Fibroblast of the aortic adventitia (primary cell): ENCODE measurements at places on chromosomes 6 and 20.
A peak's percentile ranks its signal among the peaks of the same experiment; 100 is the strongest.

DNA sequence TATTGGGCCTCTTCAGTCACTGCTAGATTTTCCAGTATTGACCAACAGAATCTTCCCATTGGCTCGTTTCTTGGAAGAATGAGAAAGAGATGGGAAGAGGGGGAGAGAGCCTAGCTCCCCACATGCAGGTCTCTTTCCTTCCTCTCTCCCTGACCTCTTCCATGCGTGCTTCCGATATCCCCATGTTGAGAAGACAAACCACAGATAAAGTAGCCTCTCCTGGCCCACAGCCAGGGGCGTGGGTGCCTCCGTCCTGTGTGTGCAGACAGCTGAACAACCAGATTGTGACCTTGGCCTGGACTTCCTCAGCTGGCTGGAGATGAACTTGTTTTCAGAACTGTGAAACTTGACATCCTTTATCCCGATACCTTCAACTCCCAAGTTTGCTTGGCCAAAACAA lies 71.0 kb downstream of the EDN3 start:
- DNase-seq, result no peak

DNA sequence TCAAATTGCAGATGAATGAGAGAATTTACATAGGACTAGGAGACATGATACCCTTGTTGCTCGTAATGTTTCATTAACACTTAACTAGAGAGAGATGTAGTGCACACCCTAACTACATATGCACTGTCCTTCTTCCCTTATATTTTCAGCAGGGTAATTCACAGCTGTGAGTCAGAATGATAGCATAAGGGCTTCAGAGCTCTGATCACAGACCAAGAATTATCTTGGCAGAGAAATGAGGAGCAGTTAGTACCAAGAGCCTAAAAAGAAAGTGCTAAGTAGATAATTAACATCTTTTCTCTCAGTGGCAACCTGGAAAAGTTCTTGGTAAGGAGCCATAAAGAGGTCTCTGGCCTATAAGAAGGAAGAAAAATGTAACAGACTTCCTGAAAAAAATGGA lies 35.8 kb downstream of the GRIK2 start:
- DNase-seq, result peak; percentile 18

DNA sequence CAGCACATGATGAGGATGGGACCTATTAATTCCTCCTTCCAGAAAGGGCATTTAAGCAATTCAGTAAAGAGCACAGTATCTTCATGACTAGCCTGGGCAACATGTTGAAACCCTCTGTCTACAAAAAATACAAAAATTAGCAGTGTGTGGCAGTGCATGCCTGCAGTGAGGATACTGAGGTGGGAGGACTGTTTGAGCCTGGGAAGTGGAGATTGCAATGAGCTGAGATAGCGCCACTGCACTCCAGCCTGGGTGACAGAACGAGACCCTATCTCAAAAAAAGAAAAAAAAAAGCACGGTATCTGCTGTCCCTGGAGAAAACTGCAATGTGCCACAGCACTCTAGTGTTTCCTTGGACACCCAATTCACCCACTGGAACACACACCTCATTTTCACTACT lies 18.4 kb downstream of the SAMD3 start:
- DNase-seq, result no peak

DNA sequence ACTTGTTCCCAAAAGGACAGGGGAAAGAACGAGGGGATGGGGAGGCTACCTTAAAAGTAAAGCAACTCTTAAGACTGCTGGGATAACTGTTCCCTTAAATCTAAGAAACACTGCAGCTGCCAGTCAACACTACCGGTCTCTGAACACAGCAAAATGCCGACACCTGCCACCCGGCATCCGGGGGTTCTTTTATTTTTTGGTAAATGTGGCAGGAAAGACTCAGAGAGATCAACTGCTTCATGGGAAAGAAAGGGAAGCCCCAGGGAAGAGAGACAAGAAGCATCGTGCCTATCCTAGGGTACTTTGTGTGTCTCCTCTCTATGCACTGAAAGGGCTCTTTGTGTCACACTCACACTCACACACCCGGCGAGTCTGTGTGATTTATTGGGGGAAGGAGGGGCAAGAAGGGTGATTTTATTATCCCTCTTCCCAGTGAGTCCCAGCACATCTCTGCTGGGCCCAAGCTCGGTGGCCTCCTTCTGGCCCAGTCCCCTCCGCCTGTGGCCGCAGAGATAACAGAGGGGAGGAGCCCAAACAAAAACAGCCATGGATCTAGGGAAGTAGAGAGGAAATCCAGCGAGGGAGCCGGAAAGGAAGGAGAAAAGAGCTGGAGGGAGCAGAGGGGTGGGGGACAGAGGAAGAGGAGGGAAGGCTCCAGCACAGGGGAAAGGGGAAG lies 1.4 kb downstream of the FYN start:
- DNase-seq, result peak; percentile 51

DNA sequence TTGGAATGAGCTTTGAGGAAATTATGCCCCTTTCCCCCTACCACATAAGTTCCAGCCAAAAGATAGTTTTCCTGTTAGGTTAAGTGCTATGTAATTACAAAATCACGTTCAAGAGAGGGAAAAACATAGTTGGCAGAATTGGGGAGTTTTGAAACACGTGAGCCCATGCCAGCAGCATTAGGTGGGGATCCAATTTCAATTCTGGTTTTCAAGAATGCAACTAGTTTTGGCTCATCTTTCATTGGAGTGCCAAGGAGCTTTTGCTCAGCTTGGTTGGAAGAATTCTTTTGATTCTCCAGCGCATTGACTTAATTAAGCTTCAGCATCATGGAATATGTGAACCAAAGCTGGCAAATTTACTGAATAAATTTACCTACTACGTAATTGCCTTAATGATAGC lies 95.9 kb downstream of the SAMD5 start:
- no peak for DNase-seq

DNA sequence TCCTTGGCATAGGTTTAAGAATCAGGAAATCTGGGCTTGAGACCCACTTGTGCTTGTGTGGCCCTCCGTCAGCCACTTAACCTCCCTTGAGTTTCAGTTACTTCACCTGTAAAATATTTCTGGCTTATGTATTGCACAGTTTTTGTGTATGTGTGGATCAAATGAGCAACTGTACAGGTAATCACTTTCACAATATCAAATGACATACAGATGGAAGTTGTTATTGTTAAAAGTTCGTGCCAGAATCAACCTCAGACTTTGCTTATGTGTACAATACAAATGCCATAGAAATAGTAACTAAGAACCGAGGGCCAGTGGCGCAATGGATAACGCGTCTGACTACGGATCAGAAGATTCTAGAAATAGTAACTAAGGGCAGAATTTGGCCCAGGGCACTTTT lies 65.6 kb upstream of the KIF13A start:
- peak; percentile 74 for DNase-seq

DNA sequence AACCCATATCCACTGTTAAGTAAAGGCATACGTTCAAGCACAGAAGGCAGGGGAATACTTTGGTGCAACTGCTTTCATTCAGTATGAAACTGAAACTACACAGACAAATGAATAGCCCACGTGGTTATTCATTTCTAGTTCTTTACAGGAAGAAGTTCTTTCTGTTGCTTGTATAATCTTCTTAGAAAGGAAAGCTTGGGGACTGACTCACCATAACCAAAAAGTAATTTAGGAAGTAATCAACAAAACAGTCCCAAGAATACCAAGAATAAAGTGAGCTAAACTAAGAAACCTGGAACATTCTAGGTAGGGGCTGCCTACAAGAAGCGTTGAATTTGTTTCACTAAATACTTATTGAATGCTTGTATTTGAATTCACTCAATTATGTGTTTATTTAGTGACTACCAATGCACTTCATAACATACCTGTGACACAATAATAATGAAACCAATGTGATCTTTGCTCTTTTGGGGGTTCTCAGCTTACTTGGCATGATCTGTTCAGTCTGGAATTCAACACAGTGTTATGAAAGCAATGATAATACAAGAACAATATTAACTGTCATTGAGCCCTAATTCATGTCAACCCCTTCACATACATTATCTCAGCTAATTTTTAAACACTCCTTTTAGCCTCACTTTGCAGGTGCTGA lies 25.1 kb upstream of the KIAA0408 start:
- DNase-seq, result peak; percentile 58

DNA sequence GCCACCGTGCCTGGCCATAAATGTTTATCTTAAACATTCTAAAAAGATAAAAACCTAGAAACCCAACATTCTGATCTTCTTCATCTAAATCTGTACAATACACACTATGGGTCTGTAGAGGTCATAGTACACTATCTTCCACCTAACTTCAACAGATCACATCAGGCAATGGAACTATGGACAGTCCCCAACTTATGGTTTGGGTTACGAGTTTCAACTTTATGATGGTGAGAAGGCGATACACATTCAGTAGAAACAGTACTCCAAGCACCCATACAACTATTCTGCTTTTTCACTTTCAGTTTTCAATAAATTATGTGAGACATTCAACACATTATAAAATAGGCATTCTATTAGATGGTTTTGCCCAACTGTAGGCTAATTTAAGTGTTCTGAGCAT lies 23.1 kb downstream of the FKBP5 start:
- no peak for DNase-seq

- DNase-seq, result no peak
These were observed 22.3 kb upstream of the IER3 start for GRCh38 chr6:30766461-30767157.

GRCh38 chr20:3693376-3693775 lies 11.6 kb upstream of the ADAM33 start:
- DNase-seq, result no peak

GRCh38 chr6:2184700-2185455 lies 60.5 kb downstream of the GMDS start:
- DNase-seq, result no peak

DNA sequence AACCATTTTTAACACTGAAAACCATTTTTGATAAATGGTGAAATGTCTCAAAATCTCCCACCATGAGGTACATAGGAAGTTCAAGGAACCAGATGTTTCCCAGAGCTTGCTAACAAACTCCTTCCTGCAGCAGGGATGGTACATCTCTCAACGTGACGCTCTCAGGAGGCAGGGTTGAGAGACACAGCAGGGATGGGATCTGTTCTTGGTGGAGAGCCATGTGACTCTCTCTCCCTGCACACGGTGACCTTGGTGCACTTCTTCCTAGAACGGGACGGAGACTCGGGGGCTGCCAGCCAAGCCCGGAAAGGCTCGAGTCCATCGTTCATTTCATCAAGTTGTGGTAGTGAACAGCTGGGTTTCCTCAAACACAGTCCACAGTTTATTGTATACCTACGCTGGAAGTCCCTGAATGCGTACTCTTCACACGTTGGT lies 94.2 kb downstream of the FAM50B start:
- DNase-seq, result peak; percentile 39

DNA sequence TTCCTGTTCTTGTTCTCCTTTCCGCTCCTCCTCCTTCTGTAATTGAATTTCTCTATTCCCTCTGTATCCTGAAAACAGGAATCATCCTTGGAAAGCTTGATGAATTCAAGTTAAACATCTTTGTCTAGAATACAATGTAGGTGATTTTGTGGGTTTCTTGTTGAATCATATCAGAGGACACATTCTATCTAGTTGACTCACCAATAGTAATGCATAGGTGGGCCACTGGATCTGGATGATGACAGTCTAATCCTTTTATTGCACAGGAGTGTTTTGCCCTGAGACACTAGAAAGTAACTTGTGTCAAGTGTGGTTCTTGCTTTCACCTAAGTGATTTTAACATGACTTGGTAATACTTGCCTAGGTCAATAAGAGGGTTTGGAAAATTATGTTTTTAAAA lies 164.3 kb downstream of the RFPL4B start:
- no peak for DNase-seq

- DNase-seq, result no peak
These were observed 109.2 kb upstream of the MYL9 start for GRCh38 chr20:36432096-36432495.

- DNase-seq, result no peak
These were observed 113.3 kb downstream of the TCP11 start for GRCh38 chr6:35027807-35028206.

GRCh38 chr6:41577356-41578216 lies 31.4 kb downstream of the FOXP4 start:
- DNase-seq, result peak; percentile 35

- no peak for DNase-seq
These were observed 138.7 kb upstream of the MYLIP start for GRCh38 chr6:15990179-15990578.

- DNase-seq, result peak; percentile 0
These were observed 34.6 kb upstream of the SPACA1 start for GRCh38 chr6:88013015-88013414.

DNA sequence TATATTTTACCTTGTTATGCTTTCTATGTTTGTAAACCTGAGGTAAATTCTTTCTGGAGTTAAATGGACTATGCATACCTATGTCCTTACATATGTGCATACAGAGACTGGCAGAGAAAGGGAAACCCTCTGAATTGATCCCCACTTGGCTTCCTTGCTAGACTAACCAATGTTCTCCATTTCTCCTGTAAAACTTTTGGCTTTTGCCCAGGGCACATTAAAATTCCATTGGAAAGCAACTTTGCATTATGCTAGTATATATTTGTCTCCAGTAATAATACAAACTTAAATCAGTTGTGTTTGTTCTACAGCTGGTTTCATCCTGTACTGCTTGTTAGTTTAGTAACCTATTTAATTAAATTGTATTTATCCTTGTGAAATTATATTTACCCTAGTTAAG lies 646.0 kb upstream of the MARCKS start:
- no peak for DNase-seq

- DNase-seq, result no peak
These were observed 136.0 kb downstream of the EDN1 start for GRCh38 chr6:12426121-12426520.

- DNase-seq, result no peak
These were observed 248.8 kb upstream of the MAP3K7 start for GRCh38 chr6:90835596-90836212.

DNA sequence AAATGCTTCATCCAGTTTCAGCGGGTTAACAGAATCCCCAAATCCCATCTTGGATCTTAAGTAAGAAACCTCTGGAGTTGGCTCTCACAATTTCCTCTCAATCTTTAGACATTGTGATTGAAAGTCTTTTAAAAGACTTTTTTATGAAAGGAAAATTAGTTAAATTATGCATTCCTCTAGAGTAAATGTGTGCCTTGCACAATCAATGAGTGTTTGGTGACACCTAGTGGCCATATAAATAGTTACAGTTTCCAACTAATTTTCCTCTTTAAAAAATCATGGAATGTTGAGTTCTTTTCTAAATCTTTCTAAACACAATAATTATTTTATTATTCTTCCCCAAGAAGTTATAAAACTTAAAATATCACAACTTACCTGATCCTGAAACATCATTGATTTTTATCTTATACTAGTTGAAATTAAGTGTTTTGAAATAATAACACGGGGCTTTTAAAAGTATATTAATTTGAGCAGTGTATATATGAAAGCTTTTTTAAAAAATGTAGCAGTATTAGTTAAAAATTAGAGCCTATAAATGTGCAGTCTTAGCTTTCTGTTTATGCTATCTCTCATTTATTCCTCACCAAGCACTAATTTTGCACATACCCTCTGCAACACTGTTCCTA lies 66.4 kb downstream of the PKHD1 start:
- DNase-seq, result peak; percentile 52

GRCh38 chr6:2360716-2361115 lies 115.3 kb upstream of the GMDS start:
- DNase-seq, result no peak

- no peak for DNase-seq
These were observed 165.5 kb upstream of the OPRM1 start for GRCh38 chr6:153873541-153873940.

- DNase-seq, result no peak
These were observed 251.7 kb downstream of the ALDH8A1 start for GRCh38 chr6:134698228-134698627.
